ENCODE measurements at places on chromosomes 16 and 17.

- H3K36me3 ChIP-seq: no peaks in the 10 kb centered on the region
- no peaks in the 10 kb centered on the region for H3K27me3 ChIP-seq
- no peak for DNase-seq
- no peaks in the 10 kb centered on the region for H3K4me1 ChIP-seq
- H3K4me3 ChIP-seq: no peak overlapping the region
These were observed 36.8 kb upstream of the CES5A start for GRCh38 chr16:55912022-55912421.

DNA sequence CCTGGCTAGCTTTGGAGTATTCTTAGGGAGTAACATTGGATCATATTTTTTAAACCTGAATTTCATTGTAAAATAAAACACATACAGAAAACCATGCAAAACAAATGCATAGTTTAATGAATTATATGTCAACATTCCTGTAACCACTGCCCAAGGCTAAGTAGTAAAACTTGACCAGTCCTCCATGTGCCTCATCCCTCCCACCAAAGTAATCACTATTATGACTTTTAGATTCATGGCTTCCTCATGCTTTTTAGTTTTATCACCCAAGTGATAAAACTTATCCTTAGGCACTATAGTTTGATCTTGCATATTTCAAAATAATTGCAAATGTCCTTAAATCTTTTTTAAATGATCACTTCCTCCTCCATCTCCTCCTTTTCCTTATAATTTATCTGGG lies 20.4 kb downstream of the PRKCA start:
- no peak overlapping the region for H3K4me3 ChIP-seq
- H3K27me3 ChIP-seq: no peaks in the 10 kb centered on the region
- H3K4me1 ChIP-seq: no peaks in the 10 kb centered on the region
- no peak overlapping the region for H3K27ac ChIP-seq

GRCh38 chr16:83272843-83273242 lies 534.9 kb upstream of the HSBP1 start:
- no peak overlapping the region for H3K4me3 ChIP-seq
- no peaks in the 10 kb centered on the region for H3K4me1 ChIP-seq
- no peaks in the 10 kb centered on the region for H3K36me3 ChIP-seq

GRCh38 chr17:60749050-60749449 lies 71.4 kb downstream of the BCAS3 start:
- no peak for DNase-seq
- H3K27ac ChIP-seq: no peak overlapping the region
- no peaks in the 10 kb centered on the region for H3K4me1 ChIP-seq

DNA sequence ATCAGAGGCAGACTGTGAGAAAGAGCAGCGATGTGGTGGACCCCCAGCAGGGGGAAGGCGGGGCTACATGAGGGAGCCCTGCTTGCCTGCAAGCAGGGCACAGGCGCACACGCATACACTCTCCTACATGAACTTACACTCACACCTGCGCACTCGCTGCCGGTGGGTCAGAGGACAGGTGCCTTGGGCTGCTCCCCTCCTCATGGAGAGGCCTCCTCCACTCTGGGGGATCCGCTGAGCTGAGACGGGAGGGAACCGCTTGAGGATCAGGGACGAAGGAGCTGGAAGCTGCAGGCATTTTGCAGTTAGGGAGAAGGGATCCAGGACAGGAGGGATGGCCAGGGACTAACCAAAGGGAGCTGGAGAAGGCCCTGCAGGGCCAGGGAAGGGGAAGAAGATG lies 14.2 kb downstream of the OSBPL7 start:
- no peak for DNase-seq
- H3K4me1 ChIP-seq: peaks cover 3% of the 10 kb centered on the region
- no peak overlapping the region for H3K4me3 ChIP-seq
- H3K27ac ChIP-seq: no peak overlapping the region

- H3K4me3 ChIP-seq: peak overlapping the region; percentile 58
- peak overlapping the region; percentile 60 for H3K27ac ChIP-seq
- H3K36me3 ChIP-seq: peaks cover 17% of the 10 kb centered on the region
- DNase-seq: peak; percentile 91
- peaks cover 14% of the 10 kb centered on the region for H3K4me1 ChIP-seq
These were observed 763 bp upstream of the SOX9 start for GRCh38 chr17:72119873-72120641.

DNA sequence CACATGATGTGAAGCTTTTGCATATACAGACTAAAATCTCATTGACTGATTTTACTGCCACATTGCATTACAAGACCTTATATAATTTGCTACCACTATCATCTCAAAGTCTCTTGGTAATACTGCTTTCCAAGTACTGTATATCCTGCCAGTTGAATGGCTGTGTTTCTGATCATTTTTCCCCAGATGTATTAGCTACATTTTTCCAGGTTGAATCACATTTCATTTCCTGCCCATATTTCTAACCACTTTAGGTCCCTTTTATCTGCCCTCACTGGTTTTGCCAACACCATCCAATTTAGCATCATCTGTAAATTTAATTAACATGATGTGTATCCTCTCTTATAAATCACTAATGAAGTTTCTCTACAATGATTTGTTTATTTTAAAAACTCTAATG lies 365.7 kb upstream of the PMFBP1 start:
- peak; percentile 56 for DNase-seq
- peaks cover 2% of the 10 kb centered on the region for H3K4me1 ChIP-seq
- no peak overlapping the region for H3K4me3 ChIP-seq
- H3K27me3 ChIP-seq: no peaks in the 10 kb centered on the region
- H3K27ac ChIP-seq: no peak overlapping the region
- no peaks in the 10 kb centered on the region for H3K36me3 ChIP-seq

DNA sequence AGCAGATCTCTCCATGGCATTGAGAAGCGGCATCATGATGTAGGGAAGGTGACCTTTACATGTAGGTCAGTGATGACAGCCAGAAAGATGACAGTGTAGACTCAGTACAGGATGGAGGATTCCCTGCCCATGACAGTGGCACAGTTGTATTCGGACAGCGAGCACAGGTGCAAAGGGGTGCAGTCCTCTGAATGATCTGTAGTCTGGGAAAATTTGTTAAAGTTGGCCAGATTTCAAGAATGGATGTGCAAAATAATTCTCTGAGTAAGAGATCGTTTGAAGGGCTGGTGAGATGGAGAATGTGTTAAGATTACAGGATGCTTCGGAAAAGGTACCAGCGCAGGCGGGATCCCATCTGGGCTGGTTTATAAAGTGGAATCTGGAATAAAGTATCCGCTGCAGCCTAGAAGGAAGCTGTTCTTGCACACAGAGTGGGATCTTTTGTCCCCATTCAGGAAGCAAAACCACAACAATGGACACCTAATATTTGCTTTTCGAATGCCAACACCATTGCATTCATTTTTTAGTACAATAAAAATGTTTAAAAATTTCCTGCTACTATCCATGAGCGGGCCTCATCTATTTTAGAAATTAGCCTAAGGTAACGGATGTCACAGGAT lies 101.2 kb downstream of the RPTOR start:
- no peak overlapping the region for H3K27ac ChIP-seq

- H3K4me1 ChIP-seq: no peaks in the 10 kb centered on the region
- no peak overlapping the region for H3K27ac ChIP-seq
- H3K36me3 ChIP-seq: no peaks in the 10 kb centered on the region
- H3K4me3 ChIP-seq: no peak overlapping the region
- peaks cover 10% of the 10 kb centered on the region for H3K27me3 ChIP-seq
These were observed 7.1 kb downstream of the TEKT3 start for GRCh38 chr17:15334266-15334665.

GRCh38 chr17:59355030-59355701 lies 23.7 kb downstream of the YPEL2 start:
- peaks cover 12% of the 10 kb centered on the region for H3K4me1 ChIP-seq
- no peak overlapping the region for H3K27ac ChIP-seq
- H3K36me3 ChIP-seq: no peaks in the 10 kb centered on the region
- H3K4me3 ChIP-seq: no peak overlapping the region

DNA sequence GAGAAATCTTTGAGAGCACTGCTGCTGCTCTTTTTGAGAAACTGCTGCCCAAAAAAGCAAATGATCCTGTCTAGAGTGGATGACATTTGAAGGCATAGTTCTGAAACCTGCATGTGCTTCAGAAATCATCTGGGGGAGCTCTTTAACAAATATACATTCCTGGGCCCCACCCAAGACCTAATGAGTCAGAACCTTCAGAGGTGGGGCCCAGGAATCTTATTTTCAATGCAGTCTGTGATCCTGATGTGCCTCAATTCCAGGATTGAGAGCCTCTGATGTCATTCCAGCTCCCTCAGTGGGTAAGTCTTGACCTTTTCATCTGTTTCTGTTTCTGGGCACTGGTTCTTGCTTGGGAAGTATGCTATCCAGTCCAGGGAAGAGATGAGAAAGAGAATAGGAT lies 42.3 kb downstream of the HNF1B start:
- no peak overlapping the region for H3K4me3 ChIP-seq
- DNase-seq: peak; percentile 91
- H3K36me3 ChIP-seq: no peaks in the 10 kb centered on the region
- H3K27ac ChIP-seq: no peak overlapping the region
- H3K4me1 ChIP-seq: peaks cover 11% of the 10 kb centered on the region

DNA sequence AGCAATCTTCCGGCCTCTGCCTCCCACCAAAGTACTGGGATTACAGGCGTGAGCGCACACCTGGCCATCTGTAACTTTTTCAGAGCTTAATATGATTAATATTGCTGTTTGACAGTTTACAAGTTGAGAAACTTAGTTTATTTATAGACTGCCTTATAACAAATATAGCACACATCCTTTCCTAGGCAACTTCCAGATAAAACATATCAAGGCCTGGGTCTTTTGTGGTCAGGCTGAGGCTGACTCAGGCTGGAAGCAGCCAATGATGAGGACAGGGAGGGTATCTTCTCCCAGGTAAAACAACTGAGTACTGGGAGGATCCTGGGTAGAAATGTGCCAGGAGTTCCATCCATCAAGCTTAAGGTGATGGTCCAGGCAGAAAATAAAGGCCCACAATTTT lies 16.2 kb downstream of the LUC7L start:
- H3K4me3 ChIP-seq: no peak overlapping the region
- peak; percentile 16 for DNase-seq
- no peaks in the 10 kb centered on the region for H3K4me1 ChIP-seq
- H3K27ac ChIP-seq: no peak overlapping the region
- no peaks in the 10 kb centered on the region for H3K27me3 ChIP-seq

DNA sequence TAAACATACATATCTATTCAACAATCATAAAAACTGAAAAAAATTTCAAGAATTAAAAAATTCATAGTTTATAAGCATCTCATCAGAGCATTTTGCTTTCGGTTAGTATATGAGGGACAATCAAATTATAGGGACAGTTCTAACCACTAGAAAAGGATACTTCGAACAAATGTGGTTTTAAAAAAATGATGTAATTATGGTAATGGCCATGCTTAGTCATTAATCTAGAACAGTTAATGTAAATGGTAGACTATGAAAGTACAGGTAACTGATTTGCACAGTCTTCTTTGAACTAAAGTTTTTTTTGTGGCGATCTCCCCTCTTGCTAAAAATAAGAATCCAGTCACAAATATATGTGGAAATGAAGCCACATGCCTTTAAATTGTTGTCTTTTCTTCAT lies 63.5 kb upstream of the PHOSPHO1 start:
- DNase-seq: no peak
- no peak overlapping the region for H3K27ac ChIP-seq
- peaks cover 19% of the 10 kb centered on the region for H3K36me3 ChIP-seq
- H3K4me1 ChIP-seq: no peaks in the 10 kb centered on the region
- H3K27me3 ChIP-seq: no peaks in the 10 kb centered on the region

DNA sequence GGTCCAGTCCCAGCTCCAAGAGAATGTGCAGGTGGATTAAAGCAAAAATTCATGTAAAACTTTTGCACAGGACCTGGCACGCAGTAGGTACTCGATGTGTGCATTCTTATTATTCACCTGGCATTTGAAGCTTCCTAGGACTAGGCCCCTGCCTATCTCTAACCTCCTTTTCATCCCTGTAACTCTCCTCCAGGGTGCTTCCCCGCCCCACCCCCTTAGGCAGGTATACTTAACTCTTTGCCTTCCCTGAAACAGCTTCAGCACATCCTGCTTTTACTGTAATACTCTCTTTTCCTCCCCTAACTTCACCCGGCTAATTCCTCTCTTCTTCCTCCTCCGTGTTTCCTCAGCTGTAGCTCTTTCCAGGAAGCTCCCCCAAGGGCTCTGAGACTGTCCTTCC lies 54.8 kb downstream of the CDK5R1 start:
- H3K27me3 ChIP-seq: peaks cover 4% of the 10 kb centered on the region
- DNase-seq: no peak
- no peak overlapping the region for H3K4me3 ChIP-seq
- no peak overlapping the region for H3K27ac ChIP-seq

- peaks cover 27% of the 10 kb centered on the region for H3K27me3 ChIP-seq
- H3K36me3 ChIP-seq: peaks cover 14% of the 10 kb centered on the region
- H3K27ac ChIP-seq: no peak overlapping the region
These were observed 1.7 kb upstream of the CHAD start for GRCh38 chr17:50470426-50470825.

DNA sequence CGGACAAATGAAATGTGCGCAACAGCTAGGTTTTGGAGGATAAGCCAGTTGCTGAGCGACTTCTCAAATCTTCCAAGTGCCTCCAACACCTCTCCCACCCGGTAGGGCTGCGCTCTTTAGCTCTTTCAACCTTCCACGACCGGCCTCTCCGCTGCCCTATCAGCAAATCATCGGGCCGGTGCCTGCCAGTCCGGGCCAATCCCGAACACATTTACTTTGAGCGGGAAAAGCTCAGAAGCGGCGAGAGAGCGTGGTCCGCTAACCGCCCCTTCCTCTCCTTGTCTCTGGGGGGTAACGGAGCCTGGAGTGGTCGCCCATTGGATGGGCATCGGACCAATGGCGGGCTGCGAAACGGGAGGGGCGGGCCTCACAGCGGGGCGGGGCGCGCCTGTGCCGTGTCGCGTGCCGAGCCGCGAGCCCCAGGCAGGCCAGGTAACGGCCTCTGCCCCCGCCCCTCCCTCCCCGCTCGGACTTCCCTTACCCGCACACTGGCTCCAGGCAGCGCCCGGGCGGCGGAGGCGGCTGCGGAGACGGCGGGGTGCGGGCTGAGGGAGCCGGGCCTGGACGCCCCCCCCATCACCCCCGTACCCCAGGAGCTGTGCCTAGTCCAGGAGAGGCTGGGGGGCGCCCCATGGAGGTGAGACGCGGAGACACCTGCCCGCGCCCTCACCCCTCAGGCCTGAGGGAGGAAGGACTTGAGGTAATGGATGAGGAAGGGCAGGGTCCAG lies at the start of gene MEIOC:
Gene MEIOC, plus strand, starts transcription at position 486 of the 728 bp plus-strand sequence. Its CDS starts 146 bp downstream, at position 632.
- peak; percentile 6 for DNase-seq
- no peaks in the 10 kb centered on the region for H3K36me3 ChIP-seq
- peak within 1 kb of the TSS; percentile 41 for H3K4me3 ChIP-seq
- H3K27ac ChIP-seq: no peak within 1 kb of the TSS

DNA sequence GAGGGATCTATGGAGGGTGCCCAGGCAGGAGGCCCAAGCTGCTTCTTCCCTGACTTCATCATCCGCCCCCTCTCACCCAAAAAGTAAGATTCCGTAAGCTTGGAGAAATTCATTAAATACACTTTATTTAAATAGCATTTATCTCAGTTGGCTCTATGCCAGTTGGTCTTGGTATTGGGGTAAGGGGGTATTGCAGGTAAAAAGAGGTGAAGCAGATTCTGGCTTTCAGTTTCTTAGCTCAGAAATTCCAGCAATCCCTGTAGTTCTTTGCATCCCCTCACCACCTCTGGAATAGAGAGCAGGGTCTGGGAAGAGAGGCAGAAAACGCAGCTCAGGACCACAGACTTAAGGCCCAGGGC lies 750 bp upstream of the ALDOC start:
- H3K4me3 ChIP-seq: no peak overlapping the region
- H3K27ac ChIP-seq: no peak overlapping the region
- peaks cover 25% of the 10 kb centered on the region for H3K36me3 ChIP-seq
- H3K4me1 ChIP-seq: peaks cover 6% of the 10 kb centered on the region

GRCh38 chr16:58494981-58495520 lies 4.9 kb upstream of the NDRG4 start:
- H3K4me3 ChIP-seq: no peak overlapping the region
- peaks cover 3% of the 10 kb centered on the region for H3K27me3 ChIP-seq
- 0 out of 2 replicates have a peak overlapping the region, but pooled peaks have one; percentile 2 for H3K27ac ChIP-seq
- DNase-seq: peak; percentile 99
- no peaks in the 10 kb centered on the region for H3K36me3 ChIP-seq
